GM23338 (cell line): ENCODE measurements at places on chromosomes 2 and 18. TPM values are rescaled to one million over a fixed set of nuclear protein-coding genes. Genes with fewer than 3 reads are reported as not detected.
A peak's percentile ranks its signal among the peaks of the same experiment; 100 is the strongest.

ADRA2B gene
- 5.9 and 7.9 TPM in 2 replicates for total RNA-seq

GRCh38 chr2:71781695-71782228, 328.4 kb downstream of the DYSF start:
- H3K36me3 ChIP-seq, result no peaks in the 10 kb centered on the region
- no peaks in the 10 kb centered on the region for H3K4me1 ChIP-seq
- H3K27me3 ChIP-seq, result no peaks in the 10 kb centered on the region
- no peak for DNase-seq

GRCh38 chr2:151238527-151239487, 22.9 kb downstream of the RBM43 start:
- no peak overlapping the region for H3K27ac ChIP-seq
- H3K4me1 ChIP-seq, result no peaks in the 10 kb centered on the region
- DNase-seq, result peak; percentile 82
- no peaks in the 10 kb centered on the region for H3K27me3 ChIP-seq

OR6B2 gene
- total RNA-seq, result not detected in 2 replicates

DNA sequence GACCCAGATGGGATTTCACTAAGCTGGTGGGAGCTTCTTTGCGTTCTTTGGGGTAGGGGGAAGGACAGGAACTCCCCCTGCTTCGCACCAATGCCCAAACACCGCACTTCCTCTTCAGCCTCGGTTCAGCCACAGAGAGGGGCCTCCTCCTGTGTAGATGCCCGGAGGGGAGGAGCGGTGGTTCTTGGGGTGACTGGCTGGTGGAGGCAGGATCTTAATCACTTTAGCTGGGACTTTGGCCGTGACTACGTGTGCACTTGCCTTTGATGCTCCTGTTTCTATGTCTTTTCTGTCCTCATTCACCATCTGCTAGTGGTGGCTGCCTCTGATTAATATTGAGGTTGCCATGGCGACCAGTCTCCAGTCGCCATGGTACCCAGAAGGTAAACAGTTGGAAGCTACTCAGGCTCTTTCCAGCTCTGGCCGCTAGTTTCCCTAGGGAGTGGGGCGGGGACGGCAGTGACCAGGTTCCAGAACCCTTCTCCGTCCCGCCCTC, 1.9 kb downstream of the CNGA3 start:
- DNase-seq, result peak; percentile 86
- peaks cover 10% of the 10 kb centered on the region for H3K4me1 ChIP-seq
- H3K36me3 ChIP-seq, result no peaks in the 10 kb centered on the region

GRCh38 chr18:77124452-77124922, 8.1 kb downstream of the MBP start:
- no peaks in the 10 kb centered on the region for H3K36me3 ChIP-seq
- DNase-seq, result peak; percentile 52
- peaks cover 28% of the 10 kb centered on the region for H3K4me1 ChIP-seq
- no peak overlapping the region for H3K4me3 ChIP-seq
- no peaks in the 10 kb centered on the region for H3K27me3 ChIP-seq
- no peak overlapping the region for H3K27ac ChIP-seq

MAL gene
- total RNA-seq, result 0.24 and 2.6 TPM in 2 replicates

GRCh38 chr18:25288340-25288938, 63.5 kb downstream of the ZNF521 start:
- no peak overlapping the region for H3K4me3 ChIP-seq
- no peaks in the 10 kb centered on the region for H3K36me3 ChIP-seq
- H3K27ac ChIP-seq, result no peak overlapping the region
- DNase-seq, result no peak

CHRNG gene
- total RNA-seq, result not detected in 2 replicates

DNAH7 gene
- 0.27 and 0.35 TPM in 2 replicates for total RNA-seq

DNA sequence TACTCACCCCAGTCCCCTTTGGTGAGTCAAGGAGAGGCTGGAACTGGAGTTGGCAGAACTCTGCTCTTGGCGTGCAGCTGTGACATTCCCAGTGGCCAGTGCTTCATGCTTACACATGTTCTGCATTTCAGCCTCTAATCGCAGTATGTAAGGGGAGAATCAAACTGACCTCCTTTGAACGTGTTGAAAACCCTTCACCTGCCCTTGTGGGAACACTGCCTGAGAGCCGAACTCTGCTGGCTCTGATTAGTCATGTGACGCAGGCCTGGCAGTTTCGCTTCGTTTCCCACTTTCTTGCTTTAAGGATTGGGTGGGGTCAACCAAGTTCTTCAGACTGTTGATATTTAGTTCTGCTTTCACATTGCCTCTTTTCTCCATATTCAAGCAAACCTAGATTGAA, 173.8 kb upstream of the BCL2L11 start:
- H3K4me3 ChIP-seq, result no peak overlapping the region
- H3K4me1 ChIP-seq, result peaks cover 7% of the 10 kb centered on the region; the same call in 1 of the 2 replicates
- H3K27ac ChIP-seq, result no peak overlapping the region
- no peak for DNase-seq
- no peaks in the 10 kb centered on the region for H3K36me3 ChIP-seq
- no peaks in the 10 kb centered on the region for H3K27me3 ChIP-seq

GRCh38 chr2:38239452-38239851, 137.6 kb downstream of the ATL2 start:
- H3K36me3 ChIP-seq, result no peaks in the 10 kb centered on the region
- no peak for DNase-seq
- no peak overlapping the region for H3K4me3 ChIP-seq

C2orf66 gene
- total RNA-seq, result not detected in 2 replicates

UBE2E3 gene
- total RNA-seq, result 84.9 and 112 TPM in 2 replicates
